ENCODE measurements at places on chromosomes 6 and 20. TPM values are rescaled to one million over a fixed set of nuclear protein-coding genes. Genes with fewer than 3 reads are reported as not detected.

DNA sequence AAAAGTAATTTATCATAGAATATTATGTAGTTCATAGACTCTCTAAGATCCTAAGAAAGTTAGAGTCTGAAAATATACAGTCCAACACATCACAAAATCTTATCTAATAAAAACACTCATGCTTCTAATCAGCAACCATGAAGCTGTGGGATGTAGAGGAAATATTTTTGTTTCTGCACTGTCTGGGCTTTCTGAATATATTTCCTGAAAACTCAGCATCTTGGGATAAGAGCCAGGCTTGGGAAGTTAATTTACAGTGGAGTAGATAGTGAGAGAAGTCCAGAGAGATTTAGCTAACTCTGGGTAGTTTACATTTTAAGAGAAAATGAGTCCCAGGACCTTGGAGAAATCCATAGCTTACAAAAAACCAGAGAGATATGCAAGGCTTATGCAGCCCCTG is 150.4 kb upstream of the BMP5 start:
- no peak for DNase-seq

ADAT2 gene
- total RNA-seq, result 2.2 TPM

HLA-DRA gene
- 94.0 TPM for total RNA-seq

- DNase-seq, result no peak
Observed at GRCh38 chr6:90169374-90169773, 127.3 kb downstream of the BACH2 start.

ZBTB22 gene
- 19.9 TPM for total RNA-seq

DNA sequence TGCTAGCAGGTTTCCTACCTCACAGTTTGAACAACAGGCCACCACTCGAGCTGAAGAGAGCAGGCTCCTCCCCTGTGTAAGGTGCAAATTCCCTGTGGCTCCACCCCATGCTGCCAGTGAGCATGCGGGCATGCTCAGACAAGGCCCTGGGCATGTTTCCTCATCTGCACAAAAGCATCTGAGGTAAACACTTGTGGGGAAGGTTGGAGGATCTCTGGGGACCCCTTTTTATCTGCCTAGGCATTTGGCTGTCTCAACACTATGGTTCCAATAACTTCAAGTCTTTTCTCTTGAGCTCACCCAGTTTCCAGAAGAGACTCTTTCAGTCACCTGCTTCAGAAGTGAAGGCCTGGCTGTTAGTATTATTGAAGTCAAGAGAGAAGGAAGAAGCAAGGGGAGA is 9.4 kb downstream of the C6orf58 start:
- DNase-seq, result no peak

- DNase-seq, result no peak
Observed at GRCh38 chr6:143969077-143969476, 39.0 kb downstream of the PLAGL1 start.

- no peak for DNase-seq
Observed at GRCh38 chr6:52305948-52306767, 21.6 kb upstream of the MCM3 start.

DNA sequence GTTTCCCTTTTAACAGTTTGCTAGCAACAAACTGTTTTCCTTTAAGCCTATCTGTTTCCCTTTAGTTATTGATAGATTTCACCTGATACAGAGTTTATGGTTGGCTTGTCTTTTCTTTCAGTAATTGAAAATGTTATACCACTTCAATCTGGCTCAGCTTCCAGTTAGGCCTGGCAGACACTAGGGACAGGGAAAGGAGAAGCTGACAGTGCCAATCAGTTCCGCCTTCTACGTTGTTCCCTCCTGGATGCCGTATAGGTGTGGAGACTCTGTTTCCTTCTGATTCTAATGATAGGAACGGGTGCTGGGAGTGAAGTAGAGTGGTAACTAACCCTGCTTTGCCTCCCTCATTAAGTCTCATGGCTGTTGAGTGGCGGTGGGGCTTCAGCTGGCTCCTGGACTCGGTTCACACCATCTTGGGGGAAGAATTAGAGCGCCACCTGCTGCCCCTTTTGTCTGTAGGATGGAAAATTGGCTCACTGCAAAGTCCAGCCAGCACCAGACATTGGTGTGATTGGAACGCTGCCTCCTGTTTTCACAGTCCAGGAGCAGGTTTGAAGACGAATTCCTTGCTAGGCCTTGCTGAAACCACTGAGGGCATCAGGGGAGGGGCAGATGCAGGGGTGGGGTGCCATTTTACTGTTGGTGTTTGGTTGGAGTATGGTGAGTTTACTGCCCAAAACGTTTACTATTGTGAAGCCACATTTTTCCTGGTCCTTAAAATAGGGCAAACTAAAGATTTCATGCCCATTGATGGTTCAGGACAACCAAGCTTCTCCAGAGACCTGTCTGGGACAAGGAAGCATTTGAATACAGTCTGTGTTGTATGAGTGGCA is 1729.5 kb downstream of the GRIK2 start:
- peak; percentile 74 for DNase-seq

GRCh38 chr6:109690373-109690736 is 647 bp downstream of the AK9 start:
- no peak for DNase-seq

DNA sequence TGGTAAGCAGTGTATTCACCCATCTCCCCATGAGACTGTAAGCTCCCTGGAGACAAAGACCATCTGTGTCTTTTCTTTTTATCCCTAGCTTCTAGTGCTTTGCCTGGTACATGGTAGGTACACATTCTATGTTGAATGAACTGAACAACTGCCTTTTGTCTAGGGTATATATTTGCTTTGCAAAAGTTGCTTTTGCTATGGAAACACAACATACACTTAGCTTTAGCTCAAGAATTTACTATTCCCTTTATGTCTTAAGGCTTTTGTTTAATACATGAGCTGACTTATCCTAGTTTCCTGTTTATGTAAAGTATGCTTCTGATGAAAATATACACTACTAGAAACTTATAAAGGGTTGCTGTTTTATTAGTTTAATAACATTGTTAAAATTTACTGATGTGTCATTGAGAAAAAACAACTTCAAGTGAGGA is 198.2 kb downstream of the PRL start:
- no peak for DNase-seq

OR2B6 gene
- not detected for total RNA-seq

GRCh38 chr6:36478051-36478526 is 35.3 kb downstream of the KCTD20 start:
- no peak for DNase-seq

GRCh38 chr20:15656124-15656523 is 917.1 kb downstream of the KIF16B start:
- DNase-seq, result no peak

TCF15 gene
- 4.8 TPM for total RNA-seq

DNA sequence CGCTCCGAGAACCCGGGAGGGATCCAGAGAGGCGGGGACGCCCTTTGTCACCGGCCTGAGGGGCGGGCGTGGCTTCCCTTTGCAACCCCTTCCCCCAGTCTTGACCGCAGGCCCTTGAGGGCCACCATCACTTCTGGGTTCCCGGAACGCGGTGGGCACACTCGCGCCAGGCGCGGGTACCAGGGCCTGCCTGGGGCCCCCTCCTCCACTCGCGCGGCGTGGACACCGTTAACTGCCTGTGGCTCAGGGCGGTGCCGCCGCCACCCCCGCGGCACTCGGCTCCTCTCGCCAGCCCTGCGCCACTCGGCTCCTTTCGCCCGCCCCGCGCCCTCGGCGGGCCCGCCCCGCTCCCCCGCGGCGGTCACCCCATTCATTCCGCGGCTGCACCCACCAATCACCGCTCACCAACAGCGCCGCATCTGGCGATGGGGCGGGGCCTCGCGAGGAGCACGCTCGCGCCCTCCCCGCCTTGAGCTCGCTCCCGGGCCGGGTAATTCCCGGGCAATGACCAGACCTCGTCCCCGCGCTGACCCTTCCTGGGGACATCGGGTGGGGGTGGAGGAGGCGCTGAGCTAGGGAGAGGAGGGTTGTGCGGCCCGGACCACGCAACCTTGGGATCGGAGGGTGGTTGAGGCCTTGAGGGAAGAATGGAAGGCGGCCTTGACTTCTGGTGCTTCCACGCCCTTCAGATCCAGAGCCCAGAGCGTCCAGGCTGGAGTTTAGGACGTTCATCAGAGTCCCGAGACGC is 10.5 kb upstream of the ELOVL5 start:
- DNase-seq, result peak; percentile 99

DNA sequence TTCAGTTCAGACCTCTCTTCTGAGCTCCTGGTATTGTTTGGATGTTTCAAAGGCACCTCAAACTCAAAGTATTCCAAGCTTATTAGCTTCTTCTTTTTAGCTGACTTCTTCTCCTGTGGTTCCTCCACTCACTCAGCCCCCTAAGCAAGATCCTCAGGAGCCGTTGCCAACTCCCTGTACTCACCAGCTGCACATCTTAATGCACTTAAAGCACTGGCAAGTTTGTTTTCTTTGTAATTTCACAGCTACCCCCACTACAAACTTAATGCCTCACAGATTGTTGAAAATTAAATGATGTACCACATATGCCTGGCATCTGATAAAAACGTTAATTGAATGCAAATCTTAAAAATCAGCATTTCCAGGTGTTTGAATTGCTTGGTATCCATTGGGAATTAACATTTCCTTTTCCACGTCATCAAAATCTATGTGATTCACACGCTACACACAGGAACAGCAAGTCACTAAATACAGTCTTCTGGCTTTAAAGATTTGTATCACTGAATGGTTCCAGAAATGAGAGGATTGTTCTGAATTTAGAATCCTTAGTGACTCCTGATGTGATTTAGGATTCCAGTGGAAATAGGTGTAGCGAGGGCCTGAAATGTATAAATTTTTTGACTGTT is 24.5 kb downstream of the CALHM6 start:
- no peak for DNase-seq

- peak; percentile 82 for DNase-seq
Observed at GRCh38 chr6:168895102-168895812, 358.4 kb downstream of the THBS2 start.

TMEM151B gene
- 0.08 TPM for total RNA-seq

DNA sequence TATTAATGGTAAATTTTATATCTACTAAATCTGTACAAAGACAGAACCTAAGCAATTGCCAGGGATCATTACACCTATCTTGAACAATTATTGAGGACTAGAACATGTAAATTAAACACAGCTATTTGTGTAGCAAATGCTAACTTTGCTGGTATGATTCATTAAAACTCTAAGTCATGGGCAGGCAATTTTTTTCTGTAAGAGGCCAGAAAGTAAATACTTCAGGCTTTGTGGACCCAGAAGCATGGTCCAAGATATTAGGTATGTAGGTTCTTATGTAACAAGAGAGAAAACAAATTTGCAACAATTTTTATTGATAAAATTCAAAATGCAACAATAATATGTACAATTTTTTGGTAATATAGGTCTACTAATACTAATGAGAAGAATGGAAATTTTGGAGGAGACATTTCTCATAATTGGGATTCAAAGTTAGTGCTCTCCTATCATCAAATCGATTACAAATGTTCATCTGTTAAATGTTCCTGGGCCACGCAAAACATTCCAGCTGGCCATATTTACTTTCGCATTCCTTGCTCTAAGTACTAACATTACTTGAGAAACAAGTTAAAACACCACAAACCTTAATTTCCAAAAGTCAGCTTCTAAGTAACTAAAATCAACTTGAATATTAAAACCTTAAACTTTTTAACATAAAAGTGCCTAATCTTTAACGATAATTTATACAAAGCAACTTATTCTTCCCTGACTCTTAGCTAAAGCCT is 4.3 kb downstream of the TMEM30A start:
- DNase-seq, result no peak

RFX6 gene
- total RNA-seq, result not detected

- DNase-seq, result no peak
Observed at GRCh38 chr6:159682295-159682694, 10.7 kb downstream of the SOD2 start.

GRCh38 chr6:111805511-111806164 is 67.6 kb downstream of the FYN start:
- DNase-seq, result no peak

DEFB125 gene
- not detected for total RNA-seq

MOXD1 gene
- 1.6 TPM for total RNA-seq

- no peak for DNase-seq
Observed at GRCh38 chr20:4898282-4899244, 102.7 kb downstream of the SLC23A2 start.

DNA sequence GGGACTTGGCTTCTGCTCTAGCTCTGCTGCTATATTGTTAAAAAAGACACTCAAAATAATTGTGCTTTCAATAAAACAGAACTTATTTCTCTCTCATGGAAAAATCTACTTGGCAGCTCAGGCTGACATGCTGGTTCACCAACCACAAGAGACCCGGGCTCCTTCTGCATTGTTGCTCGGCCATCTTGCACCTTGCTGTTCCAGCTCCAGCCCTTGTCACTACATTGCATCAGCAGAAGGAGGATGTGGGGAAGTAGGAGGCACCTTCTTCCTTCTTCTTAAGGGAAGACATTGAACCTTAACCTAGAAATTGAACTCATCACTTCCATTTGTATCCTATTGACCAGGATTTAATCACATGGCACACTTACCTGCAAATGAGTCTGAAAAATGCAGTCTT is 6.6 kb upstream of the C20orf202 start:
- no peak for DNase-seq

DNA sequence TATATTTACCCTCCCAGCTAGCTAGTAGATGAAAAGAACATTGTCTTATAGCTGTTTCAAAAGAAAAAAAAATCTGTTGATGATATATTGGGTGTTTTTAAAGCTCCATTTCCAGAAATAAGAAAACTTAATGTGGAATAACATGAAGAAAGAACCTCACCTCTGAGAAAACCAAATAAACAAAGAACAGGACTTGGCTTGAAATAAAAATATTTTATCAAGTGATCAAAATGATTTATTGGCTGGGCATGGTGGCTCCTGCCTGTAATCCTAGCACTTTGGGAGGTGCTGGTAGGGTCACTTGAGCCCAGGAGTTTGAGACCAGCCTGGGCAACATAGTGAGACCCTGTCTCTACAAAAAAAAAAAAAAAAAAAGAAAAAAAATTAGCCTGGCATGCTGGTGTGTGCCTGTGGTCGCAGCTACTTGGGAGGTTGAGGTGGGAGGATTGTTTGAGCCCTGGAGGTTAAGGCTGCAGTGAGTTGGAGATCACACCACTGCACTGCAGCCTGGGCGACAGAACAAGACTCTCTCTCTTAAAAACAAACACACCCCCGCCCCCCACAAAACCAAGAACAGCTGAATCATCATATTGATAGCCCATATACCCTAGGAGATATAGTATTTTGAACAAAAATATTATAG is 7.9 kb downstream of the RNF24 start:
- no peak for DNase-seq

- DNase-seq, result no peak
Observed at GRCh38 chr6:71727632-71728294, 158.6 kb upstream of the RIMS1 start.

- DNase-seq, result no peak
Observed at GRCh38 chr20:25739615-25740320, 43.1 kb upstream of the ZNF337 start.

DNA sequence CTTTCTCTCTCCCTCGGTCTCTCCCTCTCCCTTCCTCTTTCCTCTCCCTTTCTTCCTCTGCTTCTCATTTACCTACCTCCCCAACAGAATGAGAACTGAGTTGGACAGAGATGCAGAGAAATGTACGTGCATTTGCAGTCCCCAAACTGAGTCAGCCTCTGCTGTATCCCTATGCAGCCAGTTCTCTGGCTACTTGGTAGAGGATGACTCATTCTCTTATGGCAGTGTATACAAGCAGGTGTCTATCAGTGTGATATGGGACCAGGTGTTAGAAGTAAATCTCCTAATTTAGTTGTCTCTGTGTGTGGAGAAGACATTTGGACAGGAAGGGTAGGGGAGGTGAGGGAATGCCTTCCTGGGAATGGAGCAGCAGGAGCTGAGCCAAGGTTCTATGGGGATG is 470.8 kb downstream of the CD109 start:
- DNase-seq, result no peak
